ENCODE measurements at places on chromosomes 13 and 19. TPM values are rescaled to one million over a fixed set of nuclear protein-coding genes. Genes with fewer than 3 reads are reported as not detected.

DNA sequence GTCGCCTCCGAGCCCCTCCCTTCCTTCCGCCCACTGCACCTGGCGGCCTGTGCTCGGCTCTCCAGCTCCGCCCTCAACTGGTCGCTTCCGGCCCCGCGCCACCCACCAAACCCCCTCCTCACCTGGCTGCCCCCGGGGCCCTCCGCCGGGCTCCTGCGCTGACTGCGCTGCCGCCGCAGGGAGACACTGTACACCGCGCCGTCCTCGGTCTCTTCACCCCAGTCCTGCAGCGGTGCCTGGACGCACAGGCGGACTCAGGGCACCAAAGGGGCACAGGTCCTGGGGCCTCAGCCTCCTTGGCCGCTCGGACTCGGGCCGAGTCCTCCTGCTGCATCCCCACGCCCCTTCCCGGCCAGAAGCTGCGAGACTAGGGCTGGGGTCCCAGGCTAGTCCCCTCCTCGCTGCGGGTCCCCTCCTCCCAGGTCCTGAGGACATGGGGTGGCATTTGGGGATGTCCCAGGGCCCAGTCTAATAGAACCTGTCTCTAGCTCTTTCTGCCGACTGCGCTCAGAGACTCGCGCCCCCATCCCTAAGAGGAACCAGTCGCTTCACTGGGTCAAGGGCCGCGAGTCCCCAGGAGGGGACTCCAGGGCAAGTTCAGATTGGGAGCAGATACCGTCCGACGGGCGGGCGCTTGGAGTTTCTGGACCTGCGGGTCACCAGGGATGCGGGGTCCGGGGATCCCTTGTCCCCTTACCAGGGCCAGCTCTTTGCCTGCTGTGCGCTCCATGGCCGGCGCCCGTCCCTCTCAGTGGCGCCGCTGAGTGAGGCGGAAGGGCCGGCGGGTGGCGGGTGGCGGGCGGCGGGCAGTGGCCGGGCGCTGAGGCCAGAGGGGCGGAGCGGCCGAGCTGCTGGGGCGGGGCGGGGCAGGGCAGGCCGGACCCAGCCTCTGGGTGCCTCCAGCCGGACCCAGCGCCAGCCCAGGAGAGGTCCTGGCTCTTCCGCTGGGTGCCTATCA lies at the start of gene RGL3:
Gene RGL3, minus strand, starts transcription at position 766 of the 958 bp plus-strand sequence. Its CDS starts 36 bp downstream, at position 730.
- DNase-seq, result no peak

DNA sequence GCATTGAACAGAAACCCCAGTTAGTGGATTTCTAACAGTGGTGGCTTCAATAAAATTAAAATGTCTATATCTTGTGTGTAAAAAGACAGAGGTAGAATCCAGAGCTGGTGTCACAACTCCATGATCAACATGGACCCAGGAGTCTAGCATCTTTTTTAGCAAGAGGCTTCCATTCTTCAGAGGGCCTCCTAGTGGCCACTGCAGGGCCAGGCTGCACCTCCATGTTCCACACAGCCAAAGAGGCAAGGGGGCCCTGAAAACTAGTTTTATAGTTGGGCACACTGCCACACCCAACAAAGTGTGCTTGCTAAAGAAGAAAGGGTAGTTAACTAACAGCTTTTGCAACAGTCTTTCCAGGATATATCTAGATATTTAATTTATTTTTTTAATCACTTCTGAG lies 12.9 kb downstream of the N4BP2L1 start:
- DNase-seq, result no peak

CATSPERD gene
- polyA plus RNA-seq, result not detected

HSPB6 gene
- polyA plus RNA-seq, result 21.0 TPM

TMEM86B gene
- polyA plus RNA-seq, result 0.56 TPM

HOOK2 gene
- 6.3 TPM for polyA plus RNA-seq

- DNase-seq, result no peak
These were observed 10.4 kb downstream of the LMNB2 start for GRCh38 chr19:2446381-2446780.

- no peak for DNase-seq
These were observed 232.5 kb upstream of the SERP2 start for GRCh38 chr13:44140888-44141724.

PSPN gene
- 0.48 TPM for polyA plus RNA-seq

GRCh38 chr13:51612867-51613266 lies 28.6 kb downstream of the WDFY2 start:
- DNase-seq, result no peak

RUBCNL gene
- 0.22 TPM for polyA plus RNA-seq

GRCh38 chr13:57326532-57326931 lies 159.5 kb downstream of the PRR20E start:
- DNase-seq, result no peak

DNA sequence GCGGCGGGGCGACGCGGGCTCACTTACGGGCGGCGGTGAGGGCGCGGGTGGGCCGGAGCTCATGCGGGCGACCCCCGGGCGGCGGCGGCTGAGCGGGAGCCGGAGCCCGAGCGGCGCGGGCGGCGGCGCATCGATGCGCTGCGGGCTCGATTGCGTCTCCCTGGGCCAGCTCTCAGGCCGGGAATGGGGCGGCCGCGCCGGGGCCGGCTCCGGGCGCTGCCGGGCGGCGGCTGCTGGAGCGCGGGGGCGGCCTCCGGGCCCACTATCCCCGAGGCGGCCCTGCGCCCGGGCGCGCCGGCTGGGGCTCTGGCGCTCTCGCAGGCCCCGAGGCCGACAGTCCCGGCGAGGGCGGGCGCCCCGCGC lies 1.4 kb upstream of the TSHZ3 start:
- no peak for DNase-seq

DNA sequence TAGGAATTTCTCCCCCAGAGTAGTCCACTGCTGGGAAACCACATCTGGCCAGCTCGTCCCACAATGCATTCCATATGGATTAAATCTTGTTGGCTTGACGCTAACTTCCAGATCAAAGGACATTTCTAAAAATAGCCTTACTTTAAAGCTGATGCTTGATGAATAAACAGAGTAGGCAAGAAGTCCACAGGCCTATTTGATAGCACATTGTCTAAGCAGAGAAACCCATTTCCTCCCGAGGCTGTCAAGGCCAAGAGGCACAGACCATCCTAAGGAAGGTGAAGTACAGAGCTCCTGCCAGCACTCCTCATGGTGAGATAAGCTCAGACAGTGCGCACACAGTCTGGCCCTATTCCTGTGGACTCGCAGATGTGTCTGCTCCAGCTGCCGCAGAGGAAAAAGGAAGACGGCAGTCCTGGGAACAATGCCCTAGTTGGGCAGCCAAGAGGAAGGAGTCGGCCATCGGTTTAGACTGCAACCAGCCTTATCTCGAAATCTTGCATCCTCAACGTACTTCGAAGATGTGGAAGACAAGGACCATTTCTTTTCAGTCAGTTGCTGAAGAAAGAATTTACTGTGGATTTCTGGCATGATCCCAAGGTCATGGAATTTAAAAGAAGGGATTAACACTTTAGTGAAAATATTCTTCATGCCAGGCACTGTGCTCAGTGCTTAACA lies 156.8 kb downstream of the RGCC start:
- DNase-seq, result peak; percentile 83

GRCh38 chr19:3760871-3761361 lies 576 bp downstream of the APBA3 start:
- DNase-seq, result no peak

- no peak for DNase-seq
These were observed 2.5 kb downstream of the SLC35E1 start for GRCh38 chr19:16569609-16570320.

- DNase-seq, result no peak
These were observed 1.3 kb downstream of the TPP2 start for GRCh38 chr13:102598061-102598460.

CPB2 gene
- not detected for polyA plus RNA-seq

RGL3 gene
- 2.3 TPM for polyA plus RNA-seq

DNA sequence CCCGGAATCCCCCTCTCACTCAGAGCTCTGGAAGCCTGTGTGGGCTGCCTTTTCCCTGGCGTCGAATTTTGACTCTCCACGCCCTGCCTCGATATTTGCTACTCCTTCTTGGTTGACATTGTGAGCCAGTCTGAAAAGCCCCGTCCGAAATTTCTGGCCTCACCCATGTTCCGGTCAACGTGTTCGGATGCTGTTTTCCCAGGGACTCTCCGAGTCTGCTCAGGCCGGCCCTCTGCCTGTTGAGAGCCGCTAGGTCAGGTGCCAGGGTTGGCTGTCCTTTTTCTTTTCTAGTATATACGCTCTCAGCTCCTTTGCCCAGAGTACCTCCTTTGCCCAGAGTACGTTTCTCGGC lies 6.8 kb upstream of the DGKH start:
- no peak for DNase-seq

MYBPC2 gene
- polyA plus RNA-seq, result not detected

DNA sequence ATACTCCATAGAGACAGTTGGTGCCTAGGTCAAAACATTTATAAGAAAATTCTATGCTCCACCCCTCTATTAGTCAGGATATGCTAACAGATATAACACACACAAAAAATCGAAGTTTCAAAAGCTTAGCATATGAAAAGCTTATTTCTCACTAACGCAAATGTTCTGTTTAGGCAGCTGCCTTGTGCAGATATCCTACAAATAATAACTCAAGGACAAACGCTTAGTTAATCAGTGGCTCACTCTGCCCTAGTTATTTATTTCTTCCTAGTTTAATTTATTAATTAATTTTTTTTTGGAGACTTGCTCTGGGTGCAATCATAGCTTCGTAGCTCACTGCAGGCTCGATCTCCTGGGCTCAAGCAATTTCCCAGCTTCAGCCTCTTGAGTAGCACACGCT lies 259.7 kb upstream of the GPC6 start:
- no peak for DNase-seq

GRCh38 chr13:78595495-78596398 lies 7.6 kb downstream of the POU4F1 start:
- DNase-seq, result no peak

KLK3 gene
- polyA plus RNA-seq, result not detected

- DNase-seq, result no peak
These were observed 7.9 kb downstream of the PBX4 start for GRCh38 chr19:19610376-19611202.

- no peak for DNase-seq
These were observed 4.4 kb upstream of the SIGLEC8 start for GRCh38 chr19:51462681-51463080.

- DNase-seq, result no peak
These were observed 194.2 kb downstream of the POU4F1 start for GRCh38 chr13:78409172-78409571.

DNA sequence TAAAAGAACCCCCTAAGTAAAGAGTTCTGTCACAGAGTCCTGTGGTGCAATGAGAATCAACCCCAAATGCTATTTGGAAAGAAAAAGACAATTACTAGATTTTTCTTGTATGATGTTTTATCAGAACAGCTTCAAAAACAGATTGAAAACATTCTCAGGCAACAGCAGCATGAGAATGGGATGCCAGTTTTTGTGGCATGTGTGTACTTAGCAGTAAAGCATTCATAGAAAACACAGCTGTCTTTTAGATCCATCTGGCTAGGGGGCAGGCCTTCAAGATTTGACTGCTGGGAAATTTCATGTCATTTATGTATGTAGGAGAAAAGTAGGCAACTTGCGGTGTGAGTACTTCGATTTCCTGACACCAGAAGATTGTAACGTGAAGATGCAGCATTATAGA lies 170.5 kb upstream of the HTR2A start:
- no peak for DNase-seq

DLL3 gene
- polyA plus RNA-seq, result 1.0 TPM

GRCh38 chr19:58400316-58400915 lies 5.0 kb downstream of the RNF225 start:
- no peak for DNase-seq

TOMM40 gene
- polyA plus RNA-seq, result 27.7 TPM

ATP4A gene
- not detected for polyA plus RNA-seq

DNA sequence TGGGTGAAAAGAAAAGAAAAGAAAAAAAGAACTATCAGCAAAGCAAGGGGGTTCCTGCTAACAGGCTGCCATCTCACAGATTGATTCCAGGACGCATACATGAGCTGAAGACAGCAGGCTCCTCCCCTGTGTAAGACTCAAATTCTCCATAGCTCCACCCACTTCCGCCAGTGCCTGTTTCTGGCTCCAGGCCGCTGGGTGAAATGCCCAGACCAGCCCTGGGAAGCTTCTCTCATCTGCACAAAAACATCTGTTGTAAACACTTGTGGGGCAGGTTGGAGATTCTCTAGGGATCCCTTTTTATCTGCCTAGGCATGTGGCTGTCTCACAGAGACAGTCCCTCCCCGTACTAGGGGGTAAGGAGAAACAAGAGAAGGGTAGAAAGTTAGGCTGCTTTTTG lies 1054.4 kb upstream of the SPRY2 start:
- no peak for DNase-seq

DNA sequence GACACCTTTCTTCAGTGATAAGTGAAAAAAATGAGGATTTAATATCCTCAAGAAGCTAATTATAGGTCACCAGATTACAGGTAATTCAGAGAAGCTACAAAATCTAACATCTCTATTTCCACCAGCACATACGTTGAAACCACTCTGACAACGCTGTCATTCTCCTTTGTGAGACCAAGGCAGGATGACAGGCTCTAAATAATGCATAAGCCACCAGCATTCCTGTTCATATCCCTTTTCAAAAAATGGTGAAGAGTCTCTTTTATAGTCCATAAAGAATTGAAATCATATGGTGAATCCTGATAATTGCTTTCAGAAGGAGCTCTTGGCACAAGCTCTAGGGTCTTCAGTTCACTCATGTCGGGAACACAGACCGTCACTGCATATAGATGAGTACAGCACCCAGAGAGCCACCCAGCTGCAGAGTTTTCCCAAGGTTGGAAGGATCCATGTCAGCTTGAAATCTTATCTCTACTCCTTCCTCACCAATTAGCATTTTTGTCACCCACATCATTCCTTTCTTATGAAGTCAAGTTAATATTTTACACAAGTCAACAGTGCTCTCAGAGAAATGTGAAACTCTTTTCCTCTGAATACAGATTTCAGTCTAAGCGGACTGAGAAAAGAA lies 431.4 kb downstream of the TBC1D4 start:
- peak; percentile 15 for DNase-seq

ZNF549 gene
- 2.5 TPM for polyA plus RNA-seq

DNA sequence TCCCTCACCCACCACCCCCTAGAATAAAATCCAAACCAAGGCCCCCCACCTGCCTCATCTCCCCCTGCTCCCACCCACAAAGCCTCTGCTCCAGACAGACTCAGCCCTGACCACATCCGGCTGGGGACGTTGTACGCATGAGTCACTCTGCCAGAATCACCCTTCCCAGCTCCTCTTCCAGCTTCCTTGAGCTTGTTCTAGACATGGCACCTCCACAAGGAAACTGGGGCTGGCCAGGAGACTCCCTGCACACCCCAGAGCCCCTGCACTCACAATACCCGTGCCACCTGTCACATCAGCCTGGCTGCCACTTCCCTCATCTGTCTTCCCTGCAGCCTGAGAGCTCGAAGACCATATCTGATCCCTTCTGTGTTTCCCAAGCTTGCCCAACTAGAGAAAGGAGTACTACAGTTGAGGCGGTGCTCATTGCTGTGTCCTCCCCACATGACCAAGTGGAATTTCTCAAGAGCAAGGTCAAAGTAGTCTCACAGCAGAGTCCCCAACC lies 9.7 kb downstream of the DEDD2 start:
- no peak for DNase-seq
